A549 treated with DMSO at 1 μM for 4 hours (cell line): ENCODE measurements at places on chromosomes 6 and 20. TPM values are rescaled to one million over a fixed set of nuclear protein-coding genes. Genes with fewer than 3 reads are reported as not detected.

The NRN1 gene
- total RNA-seq, result 0.76 to 1.3 TPM (median 1.1 TPM) in 5 replicates

The LIN28B gene
- 1.4 to 2.1 TPM (median 1.9 TPM) in 5 replicates for total RNA-seq

The KIF13A gene
- 20.8 to 25.6 TPM (median 24.7 TPM) in 5 replicates for total RNA-seq

The CDH26 gene
- total RNA-seq, result 0.09 to 0.28 TPM (median 0.12 TPM) in 4 of 5 replicates, not detected in the other

The BPIFB4 gene
- not detected in 5 replicates for total RNA-seq

The OPN5 gene
- not detected in 5 replicates for total RNA-seq

The SIRPD gene
- not detected in 5 replicates for total RNA-seq

The HEY2 gene
- 0.06 to 0.09 TPM (median 0.08 TPM) in 5 replicates for total RNA-seq

The TGM2 gene
- total RNA-seq, result 354 to 502 TPM (median 461 TPM) in 5 replicates

The HLA-DQA1 gene
- total RNA-seq, result not detected in 5 replicates
